GM23248 (cell line): ENCODE measurements at places on chromosomes 2 and 18.

DNA sequence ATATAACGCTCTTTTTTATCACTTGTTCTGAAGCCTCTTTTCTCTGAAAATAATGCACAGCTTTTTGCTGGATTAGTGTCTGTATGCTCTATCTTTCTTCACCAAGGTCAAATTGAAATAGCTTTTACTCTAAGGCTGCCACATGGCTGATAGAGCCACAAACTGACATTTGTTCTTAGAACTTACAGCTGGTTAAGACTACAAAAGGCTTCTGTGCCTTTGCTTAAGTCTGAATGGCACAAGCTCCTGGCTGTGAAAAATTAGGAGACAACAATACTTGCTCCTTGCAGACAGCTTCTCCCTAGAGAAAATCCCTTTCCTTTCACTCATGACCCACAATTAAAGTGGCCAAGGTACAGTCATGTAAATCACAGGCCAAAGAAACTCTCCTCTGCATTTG, 515.3 kb downstream of the DSC3 start:
- no peak for DNase-seq

- DNase-seq, result no peak
Measured at GRCh38 chr18:78893281-78894032, 86.2 kb upstream of the SALL3 start.

GRCh38 chr18:38539856-38540255, 974.3 kb upstream of the CELF4 start:
- DNase-seq, result no peak

- no peak for DNase-seq
Measured at GRCh38 chr18:604771-605170, 8.0 kb downstream of the CLUL1 start.
